ENCODE measurements at places on chromosomes 3 and 15.

GRCh38 chr15:82944821-82945220 lies 7.7 kb downstream of the HOMER2 start:
- no peak for DNase-seq

DNA sequence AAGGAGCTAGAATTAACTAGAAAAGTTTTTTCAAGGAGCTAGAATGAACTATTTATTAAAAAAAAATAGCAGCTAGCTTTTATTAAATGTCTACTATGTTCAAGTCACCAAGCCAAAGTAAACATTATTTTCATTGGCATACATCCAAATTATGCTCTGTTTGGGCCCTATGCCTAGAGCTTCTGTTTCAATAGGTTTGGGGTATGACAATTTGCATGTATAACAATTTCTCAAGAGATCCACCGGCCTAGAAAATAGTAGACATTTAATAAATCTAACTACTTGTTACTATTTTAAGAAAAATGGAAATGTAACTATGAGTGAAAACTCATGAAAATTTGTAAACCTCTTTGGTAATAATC lies 8.0 kb downstream of the GABRR3 start:
- DNase-seq = no peak

- DNase-seq = no peak
Measured at GRCh38 chr15:82303956-82304777, 41.5 kb downstream of the SAXO2 start.

- DNase-seq = no peak
Measured at GRCh38 chr3:195551381-195551978, 8.4 kb upstream of the PPP1R2 start.

GRCh38 chr3:151230646-151231045 lies 27.6 kb upstream of the GPR171 start:
- peak; percentile 4 for DNase-seq

DNA sequence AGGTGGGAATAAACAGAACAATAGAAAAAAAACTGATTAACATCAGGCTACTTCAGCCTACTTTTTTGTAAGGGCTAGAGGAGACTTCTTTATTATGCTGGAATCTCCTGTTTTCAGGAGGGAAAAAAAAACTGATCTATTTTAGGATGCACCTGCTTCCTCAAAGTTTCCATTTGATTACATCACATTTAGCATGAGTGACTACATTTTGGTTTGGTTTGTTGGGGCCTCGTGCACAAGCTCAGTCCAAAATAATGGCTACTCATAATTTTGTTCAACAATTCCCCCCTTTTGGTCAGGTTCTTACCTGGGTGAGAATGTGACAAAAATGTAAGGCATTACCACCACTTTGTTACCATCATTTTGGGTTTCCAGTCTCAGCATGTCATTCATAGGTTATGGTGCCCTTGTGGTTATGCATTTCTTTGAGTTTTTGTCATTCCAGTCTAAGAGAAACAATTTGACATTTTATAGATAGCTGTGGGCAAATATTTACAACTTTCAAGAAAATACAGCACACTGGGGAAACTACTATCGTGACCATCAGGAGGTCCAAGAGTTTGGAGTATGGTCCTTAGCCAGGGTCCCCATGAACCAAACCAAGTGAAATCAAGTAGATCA lies 93.6 kb upstream of the ATP11B start:
- no peak for DNase-seq

DNA sequence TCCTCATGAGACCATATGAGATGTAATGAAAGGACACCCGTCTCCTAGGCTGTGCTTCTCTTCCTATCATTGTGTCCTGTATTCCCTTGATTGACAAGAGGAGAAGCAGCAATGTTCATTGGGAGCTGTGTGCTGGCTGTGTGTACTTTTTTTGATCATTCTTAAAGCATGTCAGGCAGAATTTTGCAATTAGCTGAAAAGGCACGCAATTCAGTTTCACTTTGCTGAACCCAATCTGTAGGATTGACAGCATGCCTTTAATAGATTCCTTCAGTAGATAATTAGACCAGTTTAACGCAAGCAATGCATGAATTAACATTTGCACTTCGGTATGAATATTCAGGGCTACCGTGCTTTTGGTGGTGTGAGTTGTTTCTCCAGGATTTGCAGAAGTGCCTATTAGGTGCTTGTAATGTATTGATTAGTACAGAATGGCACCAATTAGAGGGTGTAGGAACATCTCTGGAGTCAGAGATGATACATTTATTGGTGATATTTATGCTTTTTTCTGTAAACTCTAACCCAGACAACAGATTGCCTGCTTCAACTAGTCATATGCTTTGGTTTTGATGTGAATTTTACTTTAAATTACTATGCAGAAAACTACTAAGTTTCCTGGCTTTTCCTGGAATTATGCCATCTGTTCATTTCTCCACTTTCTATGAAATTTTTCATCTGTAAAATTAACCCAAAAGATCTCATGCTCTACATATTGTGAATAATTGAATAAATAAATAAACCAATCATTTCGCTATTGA lies 114.3 kb downstream of the NSUN3 start:
- no peak for DNase-seq

DNA sequence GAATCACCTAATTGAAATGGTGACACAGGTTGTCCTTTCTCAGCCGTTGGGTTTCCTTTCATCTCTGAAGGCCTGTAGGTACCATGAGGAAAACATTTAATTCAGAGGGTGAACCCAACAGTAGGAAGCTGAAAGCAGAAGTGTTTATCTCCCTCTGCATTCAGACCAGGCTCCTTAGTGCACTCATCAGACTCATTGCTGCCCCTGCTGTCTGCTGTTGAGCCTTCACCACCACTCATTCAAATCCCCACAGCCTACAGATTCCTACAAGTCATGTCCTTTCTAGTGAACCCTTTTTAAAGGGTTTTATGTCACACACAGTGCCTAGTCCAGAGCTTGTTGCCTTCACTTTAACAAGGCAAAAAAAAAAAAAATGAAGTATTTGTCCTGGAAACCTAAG lies 13.4 kb downstream of the WDR48 start:
- no peak for DNase-seq

GRCh38 chr15:74960995-74961588 lies 4.5 kb upstream of the RPP25 start:
- DNase-seq = no peak

- DNase-seq = no peak
Measured at GRCh38 chr3:157981819-157982218, 124.4 kb downstream of the SHOX2 start.

GRCh38 chr3:98900265-98901118 lies 1.0 kb downstream of the DCBLD2 start:
- DNase-seq = no peak

GRCh38 chr15:35311615-35312014 lies 226.5 kb upstream of the NANOGP8 start:
- DNase-seq = no peak

DNA sequence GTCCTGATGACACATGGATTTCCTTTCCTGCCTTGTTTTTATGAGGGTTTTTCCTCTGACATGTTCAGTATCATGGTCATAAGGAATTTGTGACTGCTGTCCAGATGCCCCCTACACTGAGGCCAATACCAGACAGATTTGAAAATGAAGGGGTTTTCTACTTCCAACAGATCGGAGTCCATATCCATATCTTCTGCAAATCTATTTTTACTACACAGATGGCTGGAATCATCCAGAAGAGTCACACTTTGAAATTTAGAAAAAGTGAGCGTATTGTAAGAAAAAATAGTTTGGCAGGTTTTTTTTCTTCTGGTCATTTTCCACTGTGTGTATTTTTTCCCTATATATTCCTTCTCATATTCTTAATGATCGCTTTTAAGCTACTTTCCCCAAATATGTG lies 197.5 kb upstream of the LRRC3B start:
- no peak for DNase-seq

GRCh38 chr3:72679540-72680198 lies 168.6 kb downstream of the SHQ1 start:
- no peak for DNase-seq

GRCh38 chr3:194373899-194374298 lies 4.4 kb upstream of the LRRC15 start:
- DNase-seq = no peak

DNA sequence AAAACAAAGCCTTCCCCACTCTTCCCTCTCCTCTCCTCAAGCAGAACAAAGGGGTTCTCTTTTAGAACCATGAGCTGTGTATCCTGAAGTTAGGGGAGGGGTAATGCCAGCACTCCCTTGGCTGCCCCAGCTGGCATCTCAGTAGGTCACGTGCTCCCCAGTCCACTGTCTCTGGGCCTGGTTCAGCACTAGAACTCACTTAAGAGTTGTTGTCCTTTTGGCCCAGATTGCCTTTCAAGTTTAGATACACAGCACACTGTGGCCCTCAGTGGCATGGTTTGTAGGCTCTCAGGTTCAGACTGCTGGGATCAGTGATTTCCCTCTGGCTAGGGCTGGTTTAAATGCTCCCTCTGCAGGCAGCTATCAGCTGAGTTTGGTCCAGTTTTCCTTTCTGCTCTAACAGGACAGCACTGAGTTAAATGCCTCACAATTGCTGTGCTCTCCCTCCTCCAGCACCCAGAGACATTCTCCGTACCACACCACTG lies 188.4 kb upstream of the ST8SIA2 start:
- no peak for DNase-seq

DNA sequence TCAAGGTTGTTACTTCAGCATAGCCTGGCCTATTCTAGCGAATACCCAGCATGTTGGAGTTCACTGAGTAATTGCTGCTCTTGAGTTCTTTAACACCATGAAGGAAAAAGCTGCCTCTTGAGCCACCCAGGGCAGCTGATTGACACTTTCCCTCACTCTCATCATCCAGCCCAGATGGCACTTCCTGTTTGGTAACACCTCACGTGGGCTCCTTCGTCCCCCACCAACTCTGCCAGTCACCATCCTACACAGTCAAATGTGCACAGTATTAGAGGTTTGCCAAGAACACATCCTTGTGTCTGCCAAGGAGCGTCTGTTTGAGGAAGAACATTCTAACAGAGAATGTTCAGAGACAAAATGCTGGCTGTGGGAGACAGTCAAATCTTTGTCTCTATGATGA lies 266.3 kb downstream of the RPLP1 start:
- no peak for DNase-seq

DNA sequence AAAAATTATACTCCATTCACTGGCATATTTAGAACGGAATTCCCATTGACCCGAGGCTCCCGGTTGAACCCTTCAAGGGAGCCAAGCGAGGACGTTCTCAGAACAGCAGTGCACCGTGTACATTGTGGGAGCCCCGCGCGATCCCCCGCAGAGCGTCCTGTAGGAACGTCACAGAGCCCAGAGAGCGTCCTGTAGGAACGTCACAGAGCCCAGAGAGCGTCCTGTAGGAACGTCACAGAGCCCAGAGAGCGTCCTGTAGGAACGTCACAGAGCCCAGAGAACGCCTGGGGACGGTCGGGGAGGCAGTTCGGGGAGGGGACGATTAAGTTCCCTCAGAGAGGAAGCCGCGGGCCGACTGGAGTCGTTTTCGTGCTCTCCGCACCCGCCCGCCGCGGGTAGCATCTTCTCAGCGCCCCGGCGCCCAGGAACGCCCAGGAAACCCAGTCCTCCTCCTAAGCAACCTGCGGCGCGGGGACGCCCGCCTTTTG lies 506 bp upstream of the ATP1B3 start:
- no peak for DNase-seq

DNA sequence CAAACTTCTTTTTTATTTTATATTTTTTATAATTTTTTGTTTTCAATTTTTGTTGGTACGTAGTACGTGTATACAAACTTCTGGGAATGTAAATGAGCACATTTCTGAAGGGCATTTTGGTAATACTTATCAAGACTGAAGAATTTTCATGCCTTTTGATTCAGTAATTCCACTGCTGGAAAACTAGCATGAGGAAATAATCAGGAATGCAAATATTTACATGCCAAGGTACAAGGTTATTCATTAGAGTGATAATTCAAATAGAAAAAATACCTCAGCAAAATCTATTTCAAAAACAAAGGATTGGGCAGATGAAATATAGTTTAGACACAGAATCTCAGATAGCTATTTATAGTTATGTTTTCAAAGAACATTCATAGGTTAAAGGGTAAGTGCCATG lies 128.7 kb downstream of the DMXL2 start:
- DNase-seq = no peak

DNA sequence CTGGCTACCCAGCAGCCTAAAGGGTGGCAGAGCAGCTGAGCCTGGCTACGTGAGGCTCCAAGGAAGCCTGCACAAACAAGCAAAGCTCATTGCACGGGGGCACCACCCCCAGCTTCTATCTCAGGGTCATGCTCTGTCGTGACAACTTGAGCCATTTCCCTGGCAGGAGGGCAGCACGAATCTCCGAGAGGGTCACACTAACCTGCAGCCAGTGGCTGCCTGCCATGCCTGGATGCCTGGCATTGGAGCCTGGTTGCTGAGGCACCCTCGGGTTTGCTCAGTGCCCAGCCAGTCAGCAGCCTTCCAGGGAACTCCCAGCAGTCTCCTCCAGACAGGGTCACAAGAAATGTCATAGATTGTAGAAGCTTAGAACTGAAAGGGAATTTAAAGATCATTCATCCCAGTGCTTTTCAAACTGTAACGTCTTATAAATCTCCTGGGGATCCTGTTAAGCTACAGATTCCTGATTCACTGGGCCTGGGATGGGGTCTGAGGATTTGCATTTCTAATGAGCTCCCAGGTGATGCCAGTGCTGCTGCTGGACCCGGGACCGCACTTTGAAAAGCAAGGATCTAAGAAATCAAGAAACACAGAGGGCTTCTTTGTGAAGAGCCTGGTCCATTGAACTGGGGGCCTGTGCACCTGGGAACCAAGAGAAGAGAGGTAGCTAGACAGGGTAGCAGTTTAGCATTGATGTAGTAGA lies 48.4 kb downstream of the TMEM266 start:
- DNase-seq = no peak

DNA sequence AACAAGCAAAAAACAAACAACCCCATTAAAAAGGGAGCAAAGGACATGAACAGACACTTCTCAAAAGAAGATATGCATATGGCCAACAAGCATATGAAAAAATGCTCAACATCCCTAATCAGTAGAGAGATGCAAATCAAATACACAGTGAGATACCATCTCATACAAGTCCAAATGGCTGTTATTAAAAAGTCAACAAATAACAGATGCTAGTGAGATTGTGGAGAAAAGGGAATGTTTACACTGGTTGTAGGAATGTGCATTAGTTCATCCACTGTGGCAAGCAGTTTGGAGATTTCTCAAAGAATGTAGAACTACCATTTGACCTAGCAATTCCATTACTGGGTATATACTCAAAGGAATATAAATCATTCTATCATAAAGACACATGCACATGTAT lies 44.5 kb downstream of the RIOX2 start:
- DNase-seq = no peak

DNA sequence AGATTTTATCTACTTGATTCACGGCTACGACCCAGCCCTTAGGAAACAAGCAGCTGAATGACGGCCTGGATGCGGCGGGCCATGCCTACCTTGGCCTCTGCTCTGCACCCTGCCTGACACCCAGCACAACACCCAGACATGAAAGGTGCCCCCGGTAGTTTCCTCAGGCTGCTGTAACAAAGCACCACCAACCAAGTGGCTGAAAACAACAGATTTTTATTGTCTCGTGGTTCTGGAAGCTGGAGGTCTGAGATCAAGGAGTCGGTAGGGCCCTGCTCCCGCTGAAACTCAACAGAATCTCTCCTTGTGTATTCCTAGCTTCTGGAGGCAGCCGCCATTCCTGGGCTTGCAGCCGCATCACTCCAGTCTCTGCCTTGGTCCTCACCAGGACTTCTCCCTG lies 111.7 kb downstream of the ADCY5 start:
- no peak for DNase-seq

- no peak for DNase-seq
Measured at GRCh38 chr3:29156086-29156715, 124.7 kb upstream of the RBMS3 start.

GRCh38 chr15:40097968-40098476 lies 10.7 kb downstream of the BMF start:
- no peak for DNase-seq

- no peak for DNase-seq
Measured at GRCh38 chr3:35664460-35664919, 25.2 kb downstream of the ARPP21 start.

- peak; percentile 35 for DNase-seq
Measured at GRCh38 chr3:186361762-186362536, at the start of gene DGKG. DGKG (minus strand) TSS chr3:186362234; CDS start chr3:186320459, 41,775 bp downstream.

Data from GM18507 (cell line).